ENCODE measurements at places on chromosomes 4 and X. TPM values are rescaled to one million over a fixed set of nuclear protein-coding genes. Genes with fewer than 3 reads are reported as not detected.

The FOXR2 gene
- total RNA-seq, result not detected

The PGAM4 gene
- not detected for total RNA-seq

The CPE gene
- total RNA-seq, result 3.6 TPM

The RCHY1 gene
- 22.4 TPM for total RNA-seq

The LDB2 gene
- total RNA-seq, result 92.8 TPM

The USP46 gene
- total RNA-seq, result 15.4 TPM

The CHRDL1 gene
- total RNA-seq, result 0.36 TPM

The CORIN gene
- total RNA-seq, result 20.3 TPM

The SSX4 gene
- total RNA-seq, result not detected

The SPACA5B gene
- not detected for total RNA-seq

The RTL3 gene
- total RNA-seq, result 1.1 TPM

The TMPRSS11F gene
- total RNA-seq, result not detected

DNA sequence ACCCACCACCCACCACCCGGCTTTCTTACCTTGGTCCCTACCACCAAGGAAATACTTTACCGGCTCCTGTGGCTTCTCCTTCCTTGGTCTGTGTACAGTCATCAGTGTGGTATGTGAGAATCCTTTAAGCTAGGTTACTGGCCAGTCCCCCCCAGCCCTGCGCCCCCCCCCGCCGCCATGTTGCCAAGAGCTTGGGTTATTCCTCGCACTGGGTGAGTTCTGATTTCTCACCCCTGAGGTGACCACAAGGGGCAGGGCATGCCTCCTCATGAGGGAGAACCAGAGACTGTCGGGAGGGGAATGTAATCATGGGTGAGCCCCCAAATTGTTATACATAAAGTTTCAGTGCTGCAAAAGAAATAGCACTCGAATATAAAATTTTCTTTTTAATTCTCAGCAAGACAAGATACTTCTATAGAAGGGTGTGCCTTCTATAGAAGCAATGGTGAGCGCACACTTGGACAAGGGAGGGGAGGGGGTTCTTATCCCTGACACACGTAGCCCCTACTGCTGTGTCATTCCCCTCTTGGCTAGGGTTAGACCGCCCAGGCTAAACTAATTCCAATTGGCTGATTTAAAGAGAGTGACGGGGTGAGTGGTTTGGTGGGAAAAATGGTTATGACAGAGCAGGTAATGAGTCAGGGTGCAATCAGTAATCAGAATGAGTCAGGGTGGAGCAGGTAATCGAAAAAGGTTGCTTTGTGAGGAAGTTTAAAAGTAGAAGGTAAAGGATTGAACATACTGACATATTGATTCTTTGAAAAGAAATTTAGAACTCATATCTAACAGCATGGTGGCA, 133.2 kb downstream of the KDM6A start:
- no peaks in the 10 kb centered on the region for H3K27me3 ChIP-seq
- H3K27ac ChIP-seq, result no peak overlapping the region
- DNase-seq, result peak; percentile 29
- H3K4me3 ChIP-seq, result no peak overlapping the region

DNA sequence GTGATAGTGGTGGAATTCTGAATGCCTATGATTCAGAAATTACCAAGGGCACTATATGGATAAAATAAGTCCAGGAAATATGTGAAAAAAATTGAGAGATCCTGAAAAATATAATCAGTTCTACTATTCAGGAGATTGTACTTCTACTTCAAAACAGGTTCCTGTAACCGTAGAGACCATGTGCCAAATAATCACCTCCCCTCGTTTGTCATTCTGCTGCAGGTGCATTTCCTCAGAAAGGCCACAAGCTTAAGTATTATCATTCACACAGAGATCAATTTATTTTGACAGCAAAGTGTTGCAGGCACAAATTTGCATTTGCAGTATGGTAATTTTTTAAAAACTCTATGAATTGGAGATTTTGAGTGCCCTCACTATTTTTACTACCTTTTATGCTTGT, 1000.0 kb downstream of the CCSER1 start:
- no peak overlapping the region for H3K4me3 ChIP-seq
- no peak for DNase-seq
- no peaks in the 10 kb centered on the region for H3K4me1 ChIP-seq
- no peaks in the 10 kb centered on the region for H3K36me3 ChIP-seq
- H3K27me3 ChIP-seq, result no peaks in the 10 kb centered on the region

DNA sequence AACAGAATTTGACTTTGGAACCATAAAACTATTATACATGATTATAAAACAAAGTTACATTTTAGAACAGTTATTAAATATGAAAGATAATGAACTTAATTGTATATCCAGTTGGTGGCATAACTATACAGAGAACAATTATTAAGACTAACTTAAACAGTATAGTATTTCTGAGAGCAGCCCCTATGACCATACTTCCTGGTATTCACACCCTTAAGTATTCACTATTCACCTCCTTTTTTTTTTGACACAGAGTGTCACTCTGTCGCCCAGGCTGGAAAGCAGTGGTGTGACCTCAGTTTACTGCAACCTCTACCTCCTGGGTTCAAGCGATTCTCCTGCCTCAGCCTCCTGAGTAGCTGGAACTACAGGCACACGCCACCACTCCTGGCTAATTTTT, 74.5 kb downstream of the FRYL start:
- H3K27ac ChIP-seq, result no peak overlapping the region
- DNase-seq, result no peak
- H3K36me3 ChIP-seq, result no peaks in the 10 kb centered on the region
- H3K4me1 ChIP-seq, result peaks cover 5% of the 10 kb centered on the region
- H3K4me3 ChIP-seq, result no peak overlapping the region
- H3K27me3 ChIP-seq, result no peaks in the 10 kb centered on the region

DNA sequence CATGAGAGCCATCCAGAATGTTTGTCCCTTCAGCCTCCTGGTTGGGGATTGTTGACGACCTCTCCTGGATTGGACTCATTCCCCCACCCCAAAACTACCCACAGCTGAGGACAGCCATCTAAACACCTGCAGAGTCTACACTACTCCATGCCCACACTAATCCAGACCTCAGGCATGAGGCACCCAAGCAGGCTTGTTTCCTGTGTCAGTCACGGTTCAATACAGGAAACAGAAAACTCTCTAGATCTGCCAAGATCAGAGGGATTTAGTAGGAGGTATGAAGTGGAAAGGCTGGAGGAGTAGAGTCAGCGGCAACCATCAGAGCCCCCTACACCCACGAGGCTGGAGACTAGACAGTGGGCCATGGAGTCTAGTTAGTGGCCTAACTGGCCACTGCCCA, 37.7 kb downstream of the HAND2 start:
- no peak overlapping the region for H3K27ac ChIP-seq
- DNase-seq, result no peak
- H3K4me3 ChIP-seq, result no peak overlapping the region
- H3K36me3 ChIP-seq, result no peaks in the 10 kb centered on the region

DNA sequence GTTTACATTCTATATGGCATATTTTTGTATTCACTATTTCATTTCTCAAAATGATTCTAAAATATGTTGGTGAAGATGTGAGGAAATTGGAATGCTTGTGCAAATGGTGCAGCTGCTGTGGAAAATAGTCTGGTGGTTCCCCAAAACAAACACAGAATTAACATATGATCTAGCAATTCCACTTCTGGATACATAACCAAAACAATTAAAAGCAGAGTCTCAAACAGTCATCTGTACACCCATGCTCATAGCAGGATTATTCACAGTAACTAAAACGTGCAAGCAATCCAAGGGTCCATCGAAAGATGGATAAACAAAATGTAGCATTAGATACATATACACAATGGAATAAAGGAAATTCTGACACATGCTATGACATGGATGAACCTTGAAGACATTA, 204.8 kb downstream of the FBXW7 start:
- H3K27me3 ChIP-seq, result no peaks in the 10 kb centered on the region
- H3K4me3 ChIP-seq, result no peak overlapping the region
- no peaks in the 10 kb centered on the region for H3K4me1 ChIP-seq

DNA sequence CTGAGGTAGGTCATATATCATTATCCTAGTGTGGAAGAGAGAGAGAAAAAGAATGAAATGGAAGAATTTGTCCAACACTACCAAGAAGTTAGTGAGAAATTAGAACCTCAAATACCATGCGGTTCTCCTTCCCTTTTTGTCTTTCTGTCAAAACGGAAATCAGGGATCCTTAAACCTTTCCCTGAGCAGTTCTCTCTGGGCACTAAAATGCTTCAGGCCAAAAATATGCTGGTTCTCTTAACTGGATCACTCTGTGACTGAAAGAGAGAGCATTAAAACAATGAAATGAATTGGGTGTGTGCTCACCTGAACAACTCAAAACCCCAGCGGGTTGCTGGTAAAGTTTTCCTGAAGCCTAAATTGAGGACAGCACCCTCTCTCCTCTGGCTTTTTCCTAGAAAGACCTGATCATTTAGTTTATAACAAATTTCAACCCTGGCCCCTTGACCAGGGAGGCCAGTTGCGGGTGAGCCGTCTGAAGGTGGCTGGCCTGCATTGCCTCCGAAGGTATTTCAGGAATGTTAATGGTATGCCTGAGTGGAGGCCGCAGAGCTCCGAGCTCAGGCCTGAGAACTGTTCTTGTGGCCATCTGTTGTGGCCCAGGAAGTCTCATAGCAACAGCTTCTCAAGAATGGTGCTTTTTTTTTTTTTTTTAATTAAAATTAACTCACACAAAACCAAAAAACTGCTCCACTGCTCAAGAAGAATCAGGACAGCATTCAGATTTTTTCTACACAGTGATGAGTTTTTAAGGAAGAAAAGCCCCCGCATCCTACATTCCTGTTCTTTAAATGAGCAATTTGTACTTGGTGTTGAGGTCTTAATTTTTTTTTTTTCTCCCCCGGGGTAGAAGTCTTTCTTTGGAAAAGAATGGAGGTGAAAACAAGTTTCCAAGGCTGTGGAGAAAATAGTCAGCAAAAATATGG, 155.1 kb downstream of the SHROOM3 start:
- H3K27me3 ChIP-seq, result no peaks in the 10 kb centered on the region
- H3K27ac ChIP-seq, result peak overlapping the region; percentile 36
- peak; percentile 92 for DNase-seq
- H3K4me1 ChIP-seq, result peaks cover 13% of the 10 kb centered on the region

GRCh38 chrX:7145454-7145853, 2.1 kb upstream of the STS start:
- no peak overlapping the region for H3K4me3 ChIP-seq
- no peaks in the 10 kb centered on the region for H3K36me3 ChIP-seq
- no peaks in the 10 kb centered on the region for H3K27me3 ChIP-seq
- no peak overlapping the region for H3K27ac ChIP-seq
- H3K4me1 ChIP-seq, result peaks cover 4% of the 10 kb centered on the region

- DNase-seq, result peak; percentile 1
- H3K36me3 ChIP-seq, result no peaks in the 10 kb centered on the region
- H3K4me1 ChIP-seq, result no peaks in the 10 kb centered on the region
- peaks cover 20% of the 10 kb centered on the region for H3K27me3 ChIP-seq
- no peak overlapping the region for H3K4me3 ChIP-seq
Measured at GRCh38 chrX:69361311-69361845, 142.7 kb upstream of the NALF2 start.

DNA sequence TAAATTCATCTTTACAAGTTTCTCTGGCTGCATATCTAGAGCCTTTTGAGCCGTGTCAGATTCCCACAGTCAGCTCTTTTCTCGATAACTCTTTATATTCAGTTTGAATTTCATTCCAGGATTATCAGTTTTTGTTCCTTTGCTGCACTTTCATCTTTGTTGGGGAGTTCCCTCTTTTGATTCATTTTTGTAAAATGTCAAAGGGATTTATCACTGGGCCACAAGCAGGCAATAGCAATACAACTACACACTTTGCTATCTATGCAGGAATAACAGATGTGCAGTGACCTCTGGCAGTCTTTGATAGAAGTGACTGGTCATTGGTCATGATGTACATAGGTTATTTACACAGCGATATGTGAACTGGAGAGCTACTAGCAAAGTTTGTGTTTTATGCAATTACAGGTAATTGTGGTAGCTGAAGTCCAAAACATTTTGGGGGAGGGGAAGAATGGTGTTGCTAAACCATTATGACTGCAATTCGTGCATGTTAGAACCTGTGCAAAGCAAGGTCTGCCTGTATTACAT, 43.8 kb downstream of the HPGDS start:
- no peak for DNase-seq
- no peaks in the 10 kb centered on the region for H3K4me1 ChIP-seq
- H3K36me3 ChIP-seq, result no peaks in the 10 kb centered on the region
- H3K27ac ChIP-seq, result no peak overlapping the region
- no peak overlapping the region for H3K4me3 ChIP-seq
- no peaks in the 10 kb centered on the region for H3K27me3 ChIP-seq

- H3K27me3 ChIP-seq, result no peaks in the 10 kb centered on the region
- DNase-seq, result peak; percentile 39
- H3K4me3 ChIP-seq, result no peak overlapping the region
- H3K27ac ChIP-seq, result no peak overlapping the region
- peaks cover 2% of the 10 kb centered on the region for H3K4me1 ChIP-seq
- H3K36me3 ChIP-seq, result peaks cover 2% of the 10 kb centered on the region
Measured at GRCh38 chr4:102525097-102525496, 23.9 kb downstream of the NFKB1 start.

- H3K4me3 ChIP-seq, result no peak overlapping the region
- H3K36me3 ChIP-seq, result no peaks in the 10 kb centered on the region
- no peaks in the 10 kb centered on the region for H3K27me3 ChIP-seq
- H3K27ac ChIP-seq, result no peak overlapping the region
- H3K4me1 ChIP-seq, result peaks cover 4% of the 10 kb centered on the region
Measured at GRCh38 chr4:149121023-149121404, 678.8 kb upstream of the NR3C2 start.

DNA sequence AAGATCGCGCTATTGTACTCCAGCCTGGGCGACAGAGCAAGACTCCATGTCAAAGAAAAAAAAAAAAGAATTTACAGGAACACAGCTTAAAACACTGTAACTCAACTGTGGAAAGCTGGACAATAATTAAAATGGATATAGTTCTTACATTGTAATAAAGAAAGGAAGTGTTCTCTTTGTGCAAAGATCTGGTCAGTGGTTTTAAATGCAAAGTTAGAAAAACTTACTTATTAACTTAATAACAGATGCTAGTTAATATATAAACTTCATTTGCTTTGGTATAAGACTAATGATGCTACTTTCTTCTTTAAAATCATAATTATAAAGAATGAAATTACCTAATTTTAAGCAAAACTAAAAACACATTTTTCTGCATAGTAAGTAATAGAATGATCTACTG, 2024.1 kb upstream of the TENM3 start:
- no peak overlapping the region for H3K27ac ChIP-seq
- no peaks in the 10 kb centered on the region for H3K36me3 ChIP-seq
- no peak for DNase-seq
- no peaks in the 10 kb centered on the region for H3K4me1 ChIP-seq
- no peak overlapping the region for H3K4me3 ChIP-seq

GRCh38 chrX:24357106-24357505, 3.3 kb upstream of the SUPT20HL1 start:
- no peak overlapping the region for H3K4me3 ChIP-seq
- no peaks in the 10 kb centered on the region for H3K36me3 ChIP-seq
- no peak overlapping the region for H3K27ac ChIP-seq
- no peaks in the 10 kb centered on the region for H3K27me3 ChIP-seq
- DNase-seq, result peak; percentile 21

DNA sequence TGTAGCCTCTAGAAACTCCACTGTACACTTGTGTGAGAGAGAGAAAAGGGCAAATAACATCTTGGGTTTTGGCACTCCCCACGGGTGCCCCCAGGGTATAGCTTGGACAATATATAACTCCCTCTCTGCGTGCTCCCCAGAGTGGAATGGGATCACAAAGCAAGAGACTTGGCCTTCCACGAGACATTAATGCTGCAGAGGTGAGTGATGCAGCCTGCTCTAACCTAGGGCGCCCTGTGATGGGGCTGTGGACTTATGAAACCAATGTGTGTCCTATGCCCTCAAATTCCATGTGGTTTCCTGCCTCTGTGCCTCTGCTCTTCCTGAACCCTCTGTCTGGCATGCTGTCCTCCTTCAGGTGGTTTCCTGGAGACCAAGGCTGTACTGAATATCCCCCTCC, 22.0 kb upstream of the FAM9C start:
- H3K36me3 ChIP-seq, result no peaks in the 10 kb centered on the region
- DNase-seq, result no peak
- H3K4me3 ChIP-seq, result no peak overlapping the region

Measured in IMR-90 (cell line).